ENCODE measurements at places on chromosomes 3 and 15.
A peak's percentile ranks its signal among the peaks of the same experiment; 100 is the strongest.

DNA sequence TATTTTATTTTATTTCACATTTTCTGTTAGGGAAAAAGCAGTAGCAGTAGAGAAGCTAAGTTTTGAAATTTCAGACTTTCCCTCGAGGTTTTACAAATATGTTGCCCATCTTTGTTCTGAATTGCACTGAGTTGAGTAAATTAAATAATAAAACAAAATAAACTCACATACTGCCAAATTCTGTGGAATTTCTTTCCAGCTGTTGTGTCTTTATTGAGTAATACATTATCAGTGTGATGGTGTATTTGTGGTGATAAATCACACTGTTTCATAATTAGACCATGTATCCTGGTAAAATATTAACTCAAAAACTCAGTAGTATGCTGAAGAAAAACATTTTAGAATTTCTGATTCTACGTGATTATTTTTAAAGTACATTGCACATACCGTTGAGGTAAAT is 592.1 kb downstream of the SI start:
- DNase-seq = no peak

- DNase-seq = no peak
Measured at GRCh38 chr3:71392251-71392650, 191.3 kb downstream of the FOXP1 start.

- DNase-seq = no peak
Measured at GRCh38 chr3:177361081-177361938, 164.0 kb upstream of the TBL1XR1 start.

- no peak for DNase-seq
Measured at GRCh38 chr3:80769683-80770082, 991.8 kb downstream of the GBE1 start.

- no peak for DNase-seq
Measured at GRCh38 chr3:81989758-81990157, 228.3 kb upstream of the GBE1 start.

GRCh38 chr15:61124195-61124594 is 104.9 kb downstream of the RORA start:
- DNase-seq = no peak

- no peak for DNase-seq
Measured at GRCh38 chr15:33150431-33150941, 44.0 kb downstream of the FMN1 start.

GRCh38 chr15:58736018-58736643 is 13.4 kb downstream of the ADAM10 start:
- no peak for DNase-seq

DNA sequence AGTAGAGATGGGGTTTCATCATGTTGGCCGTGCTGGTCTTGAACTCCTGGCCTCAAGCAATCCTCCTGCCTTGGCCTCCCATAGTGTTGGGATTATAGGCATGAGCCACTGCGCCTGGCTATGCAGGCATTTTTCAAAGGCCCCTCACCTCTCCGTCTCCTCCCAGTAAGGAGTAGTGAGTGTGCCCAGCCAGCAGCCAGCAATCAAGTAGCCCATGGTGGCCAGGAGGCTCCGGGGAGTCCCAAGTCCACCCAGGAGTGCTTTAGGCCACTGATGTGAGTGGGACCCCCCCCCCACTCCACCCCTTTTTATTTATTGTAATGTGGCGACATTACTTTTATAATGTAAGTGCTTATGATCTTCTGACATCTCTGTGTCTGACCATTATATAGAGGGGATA is 8.1 kb downstream of the ISG20 start:
- peak; percentile 8 for DNase-seq

DNA sequence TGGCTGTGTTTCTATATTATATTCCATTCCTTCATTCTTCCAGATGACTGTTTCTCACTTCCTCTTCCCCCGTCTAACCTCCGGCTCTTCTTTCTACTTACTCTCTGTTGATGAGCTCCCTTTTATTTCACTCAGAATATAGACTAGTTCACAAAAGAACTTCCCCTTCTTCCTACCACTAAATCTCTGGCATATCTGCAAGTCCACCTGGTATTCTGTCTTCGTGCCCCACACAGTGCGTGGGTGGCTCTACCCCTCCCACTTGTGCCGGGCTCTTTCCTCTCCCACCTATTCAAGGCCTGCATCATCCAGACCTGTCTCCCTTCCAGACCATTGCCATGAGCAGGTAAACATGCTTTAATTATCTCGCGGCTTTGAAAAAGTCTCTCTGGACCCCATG is 73.0 kb downstream of the SCN10A start:
- DNase-seq = no peak

DNA sequence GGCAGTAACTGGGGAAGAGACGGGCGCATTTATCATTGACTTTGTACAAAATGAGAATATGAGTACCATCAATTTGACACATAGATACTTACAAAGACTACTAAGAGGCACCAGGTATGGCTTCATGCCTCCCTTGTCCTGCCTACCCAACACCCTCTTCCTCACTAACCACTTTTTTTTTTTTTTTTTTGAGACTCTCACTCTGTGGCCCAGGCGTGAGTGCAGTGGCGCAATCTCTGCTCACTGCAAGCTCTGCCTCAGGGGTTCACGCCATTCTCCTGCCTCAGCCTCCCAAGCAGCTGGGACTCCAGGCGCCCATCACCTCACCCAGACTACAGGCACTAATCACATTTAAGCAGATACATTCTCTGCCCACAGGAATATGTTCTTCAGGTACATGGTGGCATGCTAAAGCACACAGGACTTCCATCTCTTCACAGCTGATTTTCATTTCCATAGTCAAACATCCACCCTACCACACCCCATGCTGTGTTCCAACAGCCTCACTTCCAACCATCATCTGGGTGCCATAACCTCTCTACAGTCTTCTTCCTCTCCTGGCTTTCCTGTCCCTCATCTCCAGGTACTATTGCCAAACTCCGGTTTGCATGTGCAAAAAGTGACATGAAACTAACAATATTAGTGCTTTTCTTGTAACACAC is 41.7 kb downstream of the RAB27A start:
- DNase-seq = no peak

DNA sequence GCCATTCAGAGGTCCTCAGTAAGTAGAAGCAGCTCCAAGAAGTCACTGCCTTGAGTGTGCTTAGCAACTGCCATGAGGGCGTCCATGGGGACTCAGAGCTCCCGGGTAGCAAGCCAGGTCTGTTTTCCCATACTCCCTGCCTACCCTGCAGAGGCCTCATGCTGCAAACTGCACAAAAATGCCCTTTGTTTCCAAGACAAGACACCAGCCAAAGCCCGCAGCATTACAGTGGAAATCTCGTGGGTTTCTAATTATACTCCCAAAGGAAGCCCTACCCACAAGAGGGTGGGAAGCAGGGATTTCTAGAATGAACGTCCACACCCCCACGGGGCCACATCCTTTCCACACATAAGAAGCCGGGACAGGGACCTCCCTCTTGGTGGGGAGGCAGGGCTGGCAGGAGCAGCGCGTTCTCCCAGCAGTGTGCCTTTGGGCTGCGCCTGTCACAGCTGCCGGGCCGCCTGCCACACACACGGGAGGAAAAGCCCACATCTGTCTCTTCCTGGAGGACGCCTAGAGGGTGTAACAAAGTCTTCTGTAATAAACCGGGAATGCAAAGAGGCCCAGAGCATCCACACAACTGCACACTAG is 31.1 kb downstream of the FAM174B start:
- DNase-seq = no peak

- no peak for DNase-seq
Measured at GRCh38 chr15:62109437-62109836, 42.7 kb downstream of the C2CD4A start.

GRCh38 chr3:127750226-127751031 is 71.9 kb downstream of the MGLL start:
- no peak for DNase-seq

GRCh38 chr3:118772036-118772435 is 262.6 kb downstream of the IGSF11 start:
- no peak for DNase-seq

GRCh38 chr15:79064496-79064895 is 26.1 kb downstream of the RASGRF1 start:
- no peak for DNase-seq

DNA sequence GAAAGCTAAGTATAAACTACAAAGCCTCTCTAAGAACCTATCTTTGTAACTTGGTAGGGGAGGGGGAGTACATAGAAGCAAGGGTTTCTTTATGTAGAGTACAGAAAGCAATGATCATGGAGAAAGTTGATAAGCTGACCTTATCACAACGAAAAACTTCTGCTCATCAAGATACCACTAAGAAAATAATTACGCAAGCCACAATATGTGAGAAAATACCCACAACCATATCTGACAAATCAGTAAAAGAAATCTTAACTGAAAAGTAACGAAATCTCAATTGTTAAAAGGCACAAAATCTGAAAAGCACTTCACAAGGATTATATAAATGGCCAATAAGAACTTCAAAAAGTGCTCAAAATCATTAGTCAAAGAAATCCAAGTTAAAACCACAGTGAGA is 35.1 kb upstream of the RPS17 start:
- no peak for DNase-seq

DNA sequence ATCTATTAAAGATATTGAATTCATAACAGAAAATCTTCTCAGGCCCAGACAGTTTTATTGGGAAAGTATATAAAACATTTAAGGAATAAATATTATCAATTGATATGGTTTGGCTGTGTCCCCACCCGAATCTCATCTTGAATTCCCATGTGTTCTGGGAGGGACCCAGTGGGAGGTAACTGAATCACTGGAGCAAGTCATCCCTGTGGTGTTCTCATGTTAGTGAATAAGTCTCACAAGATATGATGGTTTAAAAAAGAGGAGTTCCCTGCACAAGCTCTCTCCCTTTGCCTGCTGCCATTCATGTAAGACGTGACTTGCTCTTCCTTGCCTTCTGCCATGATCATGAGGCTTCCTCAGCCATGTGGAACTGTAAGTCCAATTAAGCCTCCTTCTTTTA is 160.5 kb downstream of the ANO10 start:
- DNase-seq = no peak

DNA sequence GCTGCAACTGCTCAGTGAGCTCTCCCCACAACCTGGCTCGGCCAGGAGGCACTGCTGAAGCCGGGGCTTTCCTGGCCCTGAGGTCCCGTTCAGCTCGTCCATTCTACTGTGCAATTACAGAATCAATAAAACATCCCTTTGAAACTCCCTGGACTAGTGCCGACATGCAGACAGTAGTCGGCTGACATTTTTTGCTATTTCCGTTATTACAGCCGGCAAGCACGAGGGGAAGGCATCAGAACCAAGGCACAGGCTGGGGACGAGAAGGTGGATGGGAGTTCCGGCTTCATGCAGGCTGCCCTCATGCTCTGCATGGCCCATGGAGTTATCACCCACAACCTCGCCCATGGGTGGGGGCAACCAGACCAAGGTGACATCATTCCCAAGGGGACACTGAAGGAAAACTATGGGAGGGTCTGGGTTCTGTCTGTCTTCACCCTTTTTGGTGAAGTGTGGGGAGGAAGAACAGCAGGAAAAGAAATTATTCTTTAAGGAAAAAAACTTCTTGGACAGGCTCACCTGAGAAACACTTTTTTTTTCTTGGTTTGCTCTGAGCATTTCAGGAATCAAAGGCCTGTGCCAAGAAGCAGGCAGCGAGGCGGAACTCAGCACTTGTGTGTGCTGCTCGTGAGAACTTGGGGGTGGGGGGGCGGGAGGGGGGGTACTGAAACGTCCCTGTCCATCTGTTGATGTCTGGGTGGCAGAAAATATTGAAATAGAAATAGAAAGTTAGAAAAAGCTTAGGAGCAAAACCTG is 154.5 kb downstream of the FOXP1 start:
- no peak for DNase-seq

- no peak for DNase-seq
Measured at GRCh38 chr3:11509173-11510000, 134.3 kb downstream of the VGLL4 start.

GRCh38 chr3:132346841-132347736 is 29.9 kb downstream of the ACP3 start:
- no peak for DNase-seq

DNA sequence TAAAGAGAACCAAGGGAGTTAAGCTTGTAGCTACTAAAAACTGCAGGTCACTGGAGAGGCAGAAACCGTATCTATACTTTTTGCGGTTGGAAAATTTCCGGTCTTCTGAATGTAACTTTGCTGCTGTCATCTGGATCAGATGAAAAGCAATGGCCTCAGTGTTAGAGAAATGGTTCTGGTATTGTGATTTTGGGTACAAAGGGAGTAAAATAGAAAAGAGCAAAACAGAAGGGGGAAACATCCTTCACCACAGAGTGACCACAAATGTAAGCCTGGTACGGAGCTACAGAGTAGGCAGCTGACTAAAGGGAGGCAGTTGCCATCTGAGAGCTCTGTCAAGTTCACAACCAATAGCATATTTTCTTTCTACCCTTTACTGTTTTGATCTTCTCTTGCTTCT is 5.6 kb downstream of the CD96 start:
- DNase-seq = peak; percentile 63

DNA sequence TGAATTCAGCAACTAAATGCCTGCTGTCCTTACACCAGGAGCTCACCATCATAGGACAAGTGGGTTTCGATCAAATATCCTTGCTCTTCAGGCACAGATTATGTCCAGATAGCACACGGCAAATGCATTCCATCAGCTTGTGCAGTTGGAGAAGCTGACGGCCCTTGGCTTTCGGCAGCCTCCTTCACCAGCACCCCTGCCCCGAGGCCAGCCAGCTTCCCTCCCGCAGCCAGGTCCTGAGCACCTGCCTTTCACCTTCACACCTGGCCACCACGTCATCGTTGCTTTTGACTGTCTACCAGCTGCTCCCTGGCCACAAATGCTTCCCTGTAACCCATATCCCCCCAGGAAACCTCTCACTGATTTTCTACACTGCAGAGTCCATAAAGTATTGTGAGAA is 355.5 kb downstream of the OCA2 start:
- DNase-seq = no peak

DNA sequence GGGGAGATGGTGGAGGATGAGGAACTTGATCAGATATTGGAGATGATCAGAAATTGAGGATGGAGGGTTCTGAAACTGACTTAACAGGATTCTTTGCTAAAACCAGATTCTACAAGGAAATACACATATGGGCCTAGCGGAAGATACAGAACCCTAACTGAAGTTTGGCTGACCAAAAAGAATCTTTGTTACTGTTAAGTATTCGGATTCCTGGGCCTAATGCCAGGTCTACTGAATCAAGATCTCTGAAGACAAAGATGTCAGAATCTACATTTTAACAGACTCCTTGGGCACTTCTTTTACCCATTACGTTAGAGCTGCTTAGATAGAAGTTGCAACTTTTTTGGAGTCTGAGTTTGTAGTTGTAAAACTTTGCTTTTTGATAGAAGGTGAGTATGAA is 137.7 kb downstream of the FNDC3B start:
- DNase-seq = no peak

- no peak for DNase-seq
Measured at GRCh38 chr3:84074767-84075166, 884.0 kb upstream of the CADM2 start.

GRCh38 chr3:40975711-40976121 is 223.6 kb upstream of the CTNNB1 start:
- DNase-seq = no peak

- DNase-seq = no peak
Measured at GRCh38 chr3:185998136-185998535, 60.3 kb upstream of the TRA2B start.

DNA sequence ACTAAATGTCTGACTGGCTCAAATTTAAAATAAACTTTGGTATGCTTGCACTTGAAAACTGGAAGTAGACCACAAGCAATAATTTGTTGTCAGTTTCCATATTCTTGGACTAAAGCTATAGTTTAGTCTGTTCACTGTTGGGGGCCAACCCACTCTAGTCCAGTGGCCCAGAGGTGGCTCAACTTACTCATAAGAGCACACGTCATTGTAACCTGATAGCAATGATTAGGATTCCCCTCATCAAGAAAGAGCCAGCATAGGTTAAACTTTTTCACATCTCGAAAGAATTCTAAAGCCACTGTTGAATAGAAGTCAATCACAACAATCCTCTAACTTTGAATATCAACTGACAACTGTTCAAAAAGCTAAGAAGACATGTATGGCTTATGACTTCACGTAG is 147.0 kb downstream of the MEIS2 start:
- no peak for DNase-seq

Measured in activated CD4-positive, alpha-beta memory T cell treated with anti-CD3 and anti-CD28 coated beads, Interleukin-2, amount 10 ng/mL, durations not matched to agents 7 days and 5 days (primary cell).